ENCODE measurements at places on chromosomes 12 and 14.

- H3K27me3 ChIP-seq = no peaks in the 10 kb centered on the region
- DNase-seq = no peak
- H3K27ac ChIP-seq = no peak overlapping the region
- no peak overlapping the region for H3K4me3 ChIP-seq
Measured at GRCh38 chr14:104573930-104574329, 5.6 kb upstream of the C14orf180 start.

- peak within 1 kb of the TSS; percentile 93 for H3K27ac ChIP-seq
- no peak for DNase-seq
- H3K4me3 ChIP-seq = peak within 1 kb of the TSS; percentile 77
- peaks cover 39% of the 10 kb centered on the region for H3K4me1 ChIP-seq
- H3K36me3 ChIP-seq = no peaks in the 10 kb centered on the region
Measured at GRCh38 chr12:123533672-123534643, at the start of gene RILPL1. Gene RILPL1, minus strand, starts transcription at chr12:123533719. Its CDS starts 237 bp downstream, at chr12:123533482.

GRCh38 chr12:79455286-79455685 is 235.5 kb downstream of the PAWR start:
- H3K27ac ChIP-seq = no peak overlapping the region
- DNase-seq = no peak
- no peak overlapping the region for H3K4me3 ChIP-seq
- no peaks in the 10 kb centered on the region for H3K36me3 ChIP-seq
- H3K4me1 ChIP-seq = peaks cover 44% of the 10 kb centered on the region

- H3K4me3 ChIP-seq = peak overlapping the region; percentile 47
- H3K36me3 ChIP-seq = no peaks in the 10 kb centered on the region
- H3K4me1 ChIP-seq = peaks cover 3% of the 10 kb centered on the region
- H3K27me3 ChIP-seq = peaks cover 100% of the 10 kb centered on the region
- peak overlapping the region; percentile 56 for H3K27ac ChIP-seq
- DNase-seq = no peak
Measured at GRCh38 chr12:114402084-114402717, 3.7 kb downstream of the TBX5 start.

DNA sequence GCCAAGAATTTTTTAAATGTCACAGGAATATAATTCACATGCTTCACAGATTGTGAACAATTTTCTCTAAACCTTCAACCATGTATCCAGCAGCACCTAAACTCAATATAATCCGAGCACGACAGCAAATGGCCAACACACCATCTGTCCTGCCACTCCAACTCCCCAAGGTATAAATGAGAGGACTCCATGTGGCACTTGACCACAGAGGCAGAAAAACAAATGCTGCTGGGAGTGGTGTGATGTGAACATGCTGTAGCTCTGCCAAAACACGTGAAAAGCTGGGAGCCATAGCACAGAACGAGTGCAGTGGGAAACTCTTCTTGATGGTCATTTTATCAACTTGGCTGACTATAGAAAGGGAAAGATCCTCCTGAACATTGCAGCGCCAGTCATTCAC is 70.9 kb downstream of the LLPH start:
- H3K36me3 ChIP-seq = no peaks in the 10 kb centered on the region
- no peaks in the 10 kb centered on the region for H3K4me1 ChIP-seq
- no peaks in the 10 kb centered on the region for H3K27me3 ChIP-seq
- no peak overlapping the region for H3K4me3 ChIP-seq
- H3K27ac ChIP-seq = no peak overlapping the region
- DNase-seq = no peak

DNA sequence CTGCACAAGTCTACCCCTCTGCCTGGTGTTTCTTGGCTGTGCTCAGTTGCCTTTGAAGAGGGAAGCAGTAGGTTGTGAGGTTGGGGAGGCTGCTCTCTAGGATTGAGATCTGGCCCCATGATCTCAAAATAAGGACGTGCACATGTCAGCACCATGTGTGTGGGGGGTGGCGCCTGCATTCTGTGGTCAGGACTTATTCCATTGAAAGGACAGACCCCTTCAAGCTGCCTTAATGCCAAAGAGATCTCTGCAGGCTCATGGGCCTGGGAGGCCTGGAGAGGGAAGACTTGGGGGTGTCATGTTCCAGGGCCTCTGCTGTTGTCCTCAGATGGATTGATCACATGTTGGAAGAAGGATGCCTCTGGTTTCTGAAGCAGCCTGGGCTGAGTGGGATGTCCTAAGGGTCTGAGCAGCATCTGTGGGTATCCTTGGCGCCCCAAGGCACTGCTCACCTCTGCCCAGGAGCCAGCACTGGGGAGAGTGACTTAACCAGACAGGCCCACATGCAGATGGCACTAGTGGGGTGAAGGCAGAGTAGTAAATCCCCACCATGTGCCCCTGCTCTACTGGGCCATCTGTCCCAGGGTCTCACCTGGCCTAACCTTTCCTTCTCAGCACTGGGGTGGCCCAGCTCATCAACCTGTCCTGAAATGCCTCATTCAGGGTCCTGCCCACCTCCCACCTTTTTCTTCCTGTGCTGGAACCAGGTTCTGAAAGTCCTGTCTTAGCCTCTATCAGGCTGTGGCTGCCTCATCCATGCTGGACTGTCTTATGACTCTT is 118.9 kb downstream of the ADGRD1 start:
- no peak overlapping the region for H3K4me3 ChIP-seq
- no peaks in the 10 kb centered on the region for H3K27me3 ChIP-seq
- H3K27ac ChIP-seq = no peak overlapping the region
- DNase-seq = no peak
- H3K36me3 ChIP-seq = no peaks in the 10 kb centered on the region

GRCh38 chr12:79975143-79975542 is 40.2 kb upstream of the PPP1R12A start:
- no peak overlapping the region for H3K4me3 ChIP-seq
- DNase-seq = no peak
- no peaks in the 10 kb centered on the region for H3K36me3 ChIP-seq
- H3K4me1 ChIP-seq = no peaks in the 10 kb centered on the region
- H3K27me3 ChIP-seq = no peaks in the 10 kb centered on the region

DNA sequence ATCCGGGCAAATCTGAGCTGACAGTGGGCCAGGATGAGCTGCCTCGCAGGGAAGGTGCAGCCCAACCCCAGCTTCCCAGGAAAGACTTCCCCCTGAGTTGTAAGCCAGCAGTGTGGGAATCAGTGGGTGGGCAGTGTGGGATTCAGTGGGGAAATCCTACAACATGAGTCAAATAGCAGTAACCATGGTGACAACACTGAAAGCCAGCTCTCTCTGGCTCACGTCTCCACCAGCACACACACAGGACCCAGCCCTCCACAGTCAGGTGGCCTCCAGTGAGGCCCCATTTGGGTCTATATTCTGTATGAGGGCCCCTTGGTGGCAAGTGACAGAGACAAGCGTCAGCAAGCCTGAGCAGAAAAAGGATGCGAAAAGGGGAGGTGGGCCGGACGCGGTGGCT is 6.0 kb upstream of the LGALS3 start:
- DNase-seq = no peak
- H3K36me3 ChIP-seq = no peaks in the 10 kb centered on the region
- peak overlapping the region; percentile 75 for H3K27ac ChIP-seq
- peaks cover 46% of the 10 kb centered on the region for H3K4me1 ChIP-seq

GRCh38 chr12:52226446-52226845 is 6.6 kb upstream of the KRT7 start:
- H3K4me3 ChIP-seq = no peak overlapping the region
- peaks cover 13% of the 10 kb centered on the region for H3K4me1 ChIP-seq
- no peak for DNase-seq
- H3K27ac ChIP-seq = no peak overlapping the region
- no peaks in the 10 kb centered on the region for H3K27me3 ChIP-seq

DNA sequence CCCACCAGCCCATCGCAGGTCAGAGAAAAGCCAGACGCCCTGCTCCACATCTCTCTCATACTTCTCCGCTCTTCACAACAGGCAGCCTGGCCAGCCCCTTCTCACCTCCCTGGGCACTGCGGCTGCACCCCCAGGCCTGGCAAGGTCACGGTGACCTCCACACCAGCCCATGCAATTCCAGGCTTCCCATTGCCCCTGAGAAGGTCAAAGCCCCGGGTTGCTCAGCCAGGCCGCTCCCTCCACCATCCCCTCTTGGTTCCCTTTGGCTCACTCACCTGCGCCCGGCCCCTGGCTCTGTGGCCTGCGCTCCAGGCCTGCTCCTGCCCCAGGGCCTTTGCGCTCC is 55.4 kb downstream of the GALNT9 start:
- DNase-seq = no peak
- no peaks in the 10 kb centered on the region for H3K4me1 ChIP-seq

DNA sequence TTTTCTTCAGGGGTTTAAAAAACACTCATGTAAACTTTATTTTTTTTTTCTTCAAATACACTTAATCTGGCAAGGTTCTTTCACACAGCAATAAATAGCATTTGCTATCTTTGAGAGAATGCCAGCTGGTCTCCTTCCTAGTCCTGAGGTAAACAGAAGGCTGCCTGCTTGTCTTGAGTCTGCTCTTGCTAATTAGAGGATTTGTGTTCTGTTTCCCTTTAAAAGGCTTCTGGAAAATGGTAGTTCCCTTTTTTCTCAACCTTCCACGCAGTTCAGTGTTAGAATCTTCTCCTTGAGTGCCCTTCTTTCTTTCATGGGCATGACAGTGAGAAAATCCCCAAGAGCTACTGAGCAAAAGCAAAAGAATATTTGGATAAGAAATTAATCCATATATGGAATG is 92.3 kb upstream of the DCN start:
- H3K27me3 ChIP-seq = no peaks in the 10 kb centered on the region
- no peaks in the 10 kb centered on the region for H3K36me3 ChIP-seq
- H3K27ac ChIP-seq = peak overlapping the region; percentile 79
- peaks cover 4% of the 10 kb centered on the region for H3K4me1 ChIP-seq
- no peak for DNase-seq

GRCh38 chr14:91681118-91681517 is 50.8 kb downstream of the CATSPERB start:
- no peak for DNase-seq
- H3K4me1 ChIP-seq = no peaks in the 10 kb centered on the region
- H3K27me3 ChIP-seq = no peaks in the 10 kb centered on the region
- no peak overlapping the region for H3K4me3 ChIP-seq

GRCh38 chr14:89388853-89389252 is 28.2 kb downstream of the FOXN3 start:
- no peak for DNase-seq

DNA sequence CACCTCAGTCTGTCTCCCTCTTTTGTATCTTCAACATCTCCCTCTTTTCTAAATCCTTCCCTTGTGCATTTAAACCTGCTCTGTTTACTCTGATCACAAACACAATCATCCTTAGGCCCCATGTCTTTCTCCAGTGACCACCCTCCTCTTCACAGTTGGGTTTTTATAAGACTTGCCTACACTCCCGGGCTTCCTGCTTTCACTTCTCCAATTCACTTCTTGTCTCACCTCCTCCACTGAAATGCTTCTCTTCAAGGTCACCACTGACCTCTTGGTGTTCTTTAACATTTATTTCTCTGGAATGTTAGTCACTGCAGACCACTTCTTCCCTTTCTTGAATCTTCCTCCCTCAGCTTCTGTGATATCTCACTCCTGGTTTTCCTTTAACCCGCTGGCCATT is 8.7 kb upstream of the SMCO2 start:
- H3K27ac ChIP-seq = no peak overlapping the region
- no peaks in the 10 kb centered on the region for H3K27me3 ChIP-seq
- no peak for DNase-seq
- no peaks in the 10 kb centered on the region for H3K36me3 ChIP-seq
- H3K4me1 ChIP-seq = no peaks in the 10 kb centered on the region

GRCh38 chr12:38880288-38880687 is 25.1 kb downstream of the CPNE8 start:
- H3K27me3 ChIP-seq = no peaks in the 10 kb centered on the region
- no peaks in the 10 kb centered on the region for H3K36me3 ChIP-seq
- no peak for DNase-seq
- no peak overlapping the region for H3K4me3 ChIP-seq

DNA sequence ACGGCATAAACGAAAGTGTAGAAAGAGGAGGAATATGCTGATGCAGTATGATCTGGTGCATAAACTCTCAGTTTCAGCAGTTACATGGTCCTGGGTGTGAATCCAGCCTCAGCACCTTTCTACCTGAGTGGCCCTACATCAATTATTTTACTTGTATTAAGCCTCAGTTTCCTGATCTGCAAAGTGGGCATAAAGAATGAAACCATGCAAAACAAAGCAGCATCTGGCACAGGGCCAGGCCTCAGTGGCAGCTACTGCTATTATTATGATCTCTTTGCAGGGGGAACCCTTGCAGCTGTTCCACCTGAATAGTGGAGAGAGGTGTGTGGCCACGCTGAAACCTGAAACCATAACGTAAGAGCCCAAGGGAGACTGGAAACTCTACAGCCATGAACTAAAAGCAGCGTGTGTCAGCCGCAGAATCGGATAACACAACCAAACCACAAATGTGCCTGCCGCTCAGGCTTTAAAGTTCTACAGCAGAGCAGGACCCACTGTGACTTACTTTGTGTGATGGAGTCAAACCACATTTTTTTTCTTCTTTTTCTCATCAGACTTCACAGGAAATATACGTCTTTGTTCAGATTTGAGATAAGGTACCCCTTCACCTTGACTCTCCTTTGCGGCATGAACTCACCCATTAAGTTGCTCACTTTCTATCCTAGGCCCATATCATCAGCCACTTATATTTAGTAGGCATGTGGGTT is 29.2 kb upstream of the FOS start:
- H3K4me1 ChIP-seq = peaks cover 26% of the 10 kb centered on the region
- no peaks in the 10 kb centered on the region for H3K27me3 ChIP-seq
- no peak overlapping the region for H3K4me3 ChIP-seq
- H3K27ac ChIP-seq = peak overlapping the region; percentile 13
- no peaks in the 10 kb centered on the region for H3K36me3 ChIP-seq
- no peak for DNase-seq

DNA sequence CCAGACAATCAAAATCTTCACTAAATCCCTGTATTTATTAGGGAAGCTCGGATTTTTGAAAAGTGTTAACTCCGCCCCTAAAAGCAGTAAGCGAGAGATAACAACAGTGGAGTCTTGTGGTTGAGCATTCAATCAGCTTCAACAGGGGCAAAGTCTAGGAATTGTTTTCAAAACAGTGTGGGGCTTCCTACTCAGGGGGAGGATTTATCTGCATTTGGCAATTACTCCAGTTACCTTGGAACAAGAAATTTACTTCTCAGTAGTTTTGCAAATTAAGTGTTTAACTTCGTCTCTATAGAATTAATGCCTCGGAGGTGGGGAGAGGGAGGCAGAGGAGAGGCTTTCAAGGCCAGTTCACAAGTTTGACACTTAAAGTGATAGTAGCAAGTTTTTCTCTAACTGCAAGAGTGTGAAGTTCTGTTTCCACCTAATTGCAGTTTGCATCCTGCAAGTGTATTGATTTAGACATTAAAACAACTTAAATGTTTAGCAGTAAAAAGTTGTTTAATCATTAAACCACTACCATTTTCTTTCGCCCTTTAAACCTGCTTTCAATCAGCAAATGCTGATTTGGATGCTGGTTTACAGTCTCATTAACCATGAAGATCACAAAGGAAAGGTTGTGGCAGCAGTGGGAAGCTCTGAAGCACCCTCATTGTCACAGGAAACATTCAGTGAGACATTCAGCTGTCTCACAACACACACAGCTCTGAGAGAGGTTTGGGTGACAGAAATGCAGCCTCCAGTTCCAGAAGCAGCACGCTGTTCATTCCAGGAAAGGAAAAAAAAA is 102.0 kb downstream of the HMGA2 start:
- H3K27me3 ChIP-seq = no peaks in the 10 kb centered on the region
- DNase-seq = no peak
- H3K4me1 ChIP-seq = no peaks in the 10 kb centered on the region
- H3K27ac ChIP-seq = no peak overlapping the region
- no peak overlapping the region for H3K4me3 ChIP-seq
